RPMI7951 (cell line): ENCODE measurements at places on chromosomes 3 and 15.

DNA sequence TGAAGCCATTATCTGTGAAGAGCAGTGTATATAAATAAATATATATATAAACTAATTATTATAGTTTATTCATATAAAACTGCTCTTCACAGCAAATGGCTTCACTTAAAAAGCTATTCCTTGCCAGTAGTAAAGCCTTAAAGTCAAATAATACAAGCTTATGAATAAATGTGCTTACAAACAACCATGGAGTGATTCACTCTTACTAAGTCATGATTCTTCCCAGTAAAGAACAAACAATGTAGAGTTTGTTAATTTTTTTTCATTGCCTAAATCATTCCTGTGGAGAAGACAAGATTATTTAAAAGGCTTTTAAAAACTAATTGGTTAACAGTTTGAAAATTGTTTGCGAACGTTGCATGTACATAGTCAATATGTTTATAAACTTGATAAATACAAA is 140.7 kb downstream of the PLCH1 start:
- DNase-seq: no peak

DNA sequence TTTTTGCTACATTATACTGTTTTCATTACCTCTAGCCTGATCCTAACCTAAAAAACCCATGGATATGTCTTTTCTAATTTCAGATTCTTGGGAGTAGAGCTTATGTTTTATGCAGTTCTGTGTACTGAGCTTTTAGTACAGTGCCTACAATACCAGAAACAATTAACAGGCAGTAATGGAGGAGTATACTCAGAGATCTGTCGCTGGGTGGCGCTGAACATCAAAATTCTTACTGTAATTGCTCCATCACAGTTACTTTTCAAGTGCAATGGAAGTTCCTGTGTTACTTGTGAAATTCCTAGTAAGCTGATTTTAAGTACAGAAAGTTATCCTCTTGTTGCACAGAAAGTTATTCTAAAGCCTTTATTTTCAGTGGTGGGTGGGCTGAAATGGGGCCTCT is 66.9 kb downstream of the RNF13 start:
- peak; percentile 53 for DNase-seq

DNA sequence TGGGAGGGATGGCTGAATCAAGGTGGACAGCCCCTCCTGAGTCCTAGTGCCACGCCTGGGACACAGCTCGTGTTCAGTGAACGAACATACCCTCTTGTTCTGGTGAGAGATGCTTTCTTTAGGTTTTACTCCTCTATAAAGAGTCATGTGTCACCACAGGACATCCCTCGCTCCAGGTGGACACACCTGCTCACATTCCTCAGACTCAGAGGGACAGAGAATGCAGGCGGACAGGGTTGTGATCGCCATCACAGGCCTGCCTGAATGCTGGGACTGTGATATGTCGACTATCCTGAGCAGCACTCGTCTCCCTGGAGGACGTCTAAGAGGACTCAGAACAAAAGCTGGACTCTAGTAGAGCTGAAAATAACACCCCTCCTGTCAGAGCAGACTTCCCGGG is 96.4 kb upstream of the SNRPA1 start:
- no peak for DNase-seq

DNA sequence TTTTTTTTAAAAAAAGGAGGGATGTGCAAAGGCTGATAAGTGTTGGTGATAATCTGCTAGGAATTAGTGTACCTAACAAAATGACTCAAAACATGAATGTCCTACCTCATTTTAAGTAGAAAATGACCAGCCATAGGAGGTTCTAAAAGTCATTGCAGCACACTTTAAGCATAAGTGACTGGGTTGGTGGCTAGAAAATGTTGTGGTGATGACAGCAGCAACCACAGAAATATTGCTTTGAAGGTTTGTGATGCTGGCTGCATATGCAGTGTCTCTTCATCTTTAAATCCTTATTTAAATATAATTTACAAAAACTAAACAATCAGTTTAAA is 55.2 kb downstream of the CMSS1 start:
- no peak for DNase-seq

DNA sequence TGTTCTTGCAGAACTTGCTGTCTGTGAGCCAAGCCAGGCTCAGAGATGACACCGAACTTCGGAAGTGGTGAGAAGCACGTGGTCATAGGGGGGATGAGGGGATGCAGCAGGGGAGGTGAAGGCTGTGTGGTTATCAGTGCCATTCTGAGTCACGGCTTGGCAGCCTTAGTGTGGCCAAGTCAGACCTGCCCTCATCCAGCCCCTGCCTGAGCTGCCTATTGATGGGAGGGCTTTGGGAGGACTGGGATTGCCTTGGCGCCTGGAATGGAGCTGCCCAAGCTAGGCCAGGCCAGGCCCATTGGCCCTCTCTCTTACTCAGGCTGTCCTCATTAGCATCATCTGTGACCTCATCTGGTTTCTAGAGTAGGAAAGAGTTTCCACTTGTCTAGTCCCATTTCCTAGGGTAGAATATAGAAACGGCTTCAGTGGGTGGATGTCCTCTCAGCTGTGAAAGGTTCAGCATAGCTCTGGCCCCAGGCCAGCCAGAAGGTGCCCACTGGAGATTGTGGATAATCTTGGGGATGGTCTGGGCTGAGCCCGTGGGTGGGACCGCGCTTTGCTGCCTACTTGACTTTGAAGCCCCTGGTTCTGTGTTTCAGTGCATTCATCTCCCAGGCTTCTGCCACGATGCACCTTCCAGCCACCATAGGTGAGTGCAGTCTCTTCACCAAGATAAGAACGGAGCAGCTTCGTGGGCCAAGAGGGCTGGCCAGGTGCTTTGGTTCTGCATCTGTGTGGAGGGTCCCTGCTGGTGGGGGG is 7.2 kb downstream of the FAH start:
- peak; percentile 99 for DNase-seq

DNA sequence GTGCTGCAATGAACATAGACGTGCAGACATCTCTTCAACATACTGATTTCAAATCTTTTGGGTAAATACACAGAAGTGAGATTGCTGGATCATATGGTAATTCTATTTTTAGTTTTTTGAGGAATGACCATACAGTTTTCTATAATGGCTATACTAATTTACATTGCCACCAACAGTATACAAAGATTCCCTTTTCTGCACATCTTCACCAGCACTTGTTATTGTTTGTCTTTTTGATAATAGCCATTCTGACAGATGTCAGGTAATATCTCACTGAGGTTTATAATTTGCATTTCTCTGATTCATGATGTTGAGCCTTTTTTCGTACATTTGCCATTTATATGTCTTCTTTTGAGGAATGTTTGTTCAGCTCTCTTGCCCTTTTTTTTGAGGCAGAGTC is 30.5 kb downstream of the TOPAZ1 start:
- DNase-seq: no peak

GRCh38 chr3:136753326-136753939 is 1.3 kb upstream of the STAG1 start:
- DNase-seq: peak; percentile 20

DNA sequence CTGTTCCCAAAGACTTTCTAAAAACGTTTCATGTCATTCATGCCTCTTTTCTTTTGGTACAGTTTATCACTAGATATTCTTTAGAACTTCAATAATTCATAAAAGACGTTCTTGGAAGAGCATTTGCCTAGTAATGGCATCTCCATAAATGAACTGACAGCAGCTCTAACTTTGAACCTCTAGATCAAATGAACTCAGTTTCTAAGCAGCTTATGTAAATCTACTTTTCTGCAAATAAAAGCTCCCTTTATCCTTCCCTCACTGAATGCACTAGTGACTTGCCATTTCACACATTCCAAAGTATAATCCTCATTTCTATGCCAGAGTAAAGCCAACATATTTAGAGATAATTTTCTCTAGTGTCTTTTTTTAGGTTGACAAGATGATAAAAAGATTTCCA is 85.2 kb downstream of the ZMAT3 start:
- DNase-seq: no peak

GRCh38 chr3:172814738-172815137 is 64.2 kb downstream of the ECT2 start:
- no peak for DNase-seq

DNA sequence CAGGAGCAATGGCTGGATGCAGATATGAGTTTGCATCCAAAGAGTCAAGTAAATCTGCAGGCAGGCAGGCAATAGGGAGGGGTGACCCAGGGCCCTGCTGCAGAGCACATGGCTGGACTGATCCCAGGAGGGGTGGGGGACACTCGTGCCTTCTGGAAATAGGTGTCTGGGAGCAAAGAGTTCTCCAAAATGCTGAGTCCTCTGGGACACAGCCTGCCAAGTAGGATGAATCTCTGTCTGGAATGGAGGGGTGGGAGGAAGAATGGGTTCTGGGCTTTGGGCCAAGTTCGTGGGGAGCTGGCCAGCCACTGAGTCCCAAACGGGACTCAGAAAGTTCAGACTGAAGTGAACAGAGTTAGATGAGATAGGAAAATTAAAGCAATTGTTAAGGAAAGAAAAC is 214.5 kb downstream of the MTHFS start:
- peak; percentile 79 for DNase-seq

DNA sequence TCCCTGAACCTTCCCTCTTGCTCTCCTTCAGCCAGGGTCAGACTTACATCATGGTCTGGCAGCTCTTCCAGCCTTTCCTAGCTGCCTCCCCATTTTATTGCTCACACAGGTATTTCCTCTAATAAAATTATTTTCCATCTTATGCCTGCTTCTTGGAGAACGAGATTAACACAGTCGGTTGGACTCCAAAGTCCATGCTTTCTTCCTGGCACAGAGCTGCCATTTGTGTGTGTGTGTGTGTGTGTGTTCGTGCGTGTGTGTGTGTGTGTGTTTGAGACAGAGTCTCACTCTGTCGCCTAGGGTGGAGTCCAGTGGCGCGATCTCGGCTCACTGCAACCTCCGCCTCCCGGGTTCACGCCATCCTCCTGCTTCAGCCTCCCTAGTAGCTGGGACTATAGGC is 15.5 kb downstream of the FSD2 start:
- no peak for DNase-seq

- peak; percentile 56 for DNase-seq
Observed at GRCh38 chr3:98333989-98334606, 19.6 kb upstream of the OR5K4 start.

- DNase-seq: peak; percentile 41
Observed at GRCh38 chr3:60053526-60054265, 1003.9 kb upstream of the CFAP20DC start.
